Mesothelial cell of epicardium (in vitro differentiated cells): ENCODE measurements at places on chromosomes 1 and 21. TPM values are rescaled to one million over a fixed set of nuclear protein-coding genes. Genes with fewer than 3 reads are reported as not detected.

GRCh38 chr1:246687002-246687401 lies 37.2 kb upstream of the SCCPDH start:
- H3K4me1 ChIP-seq, result peaks cover 5% of the 10 kb centered on the region
- no peaks in the 10 kb centered on the region for H3K36me3 ChIP-seq
- DNase-seq, result no peak
- H3K27ac ChIP-seq, result no peak overlapping the region

DNA sequence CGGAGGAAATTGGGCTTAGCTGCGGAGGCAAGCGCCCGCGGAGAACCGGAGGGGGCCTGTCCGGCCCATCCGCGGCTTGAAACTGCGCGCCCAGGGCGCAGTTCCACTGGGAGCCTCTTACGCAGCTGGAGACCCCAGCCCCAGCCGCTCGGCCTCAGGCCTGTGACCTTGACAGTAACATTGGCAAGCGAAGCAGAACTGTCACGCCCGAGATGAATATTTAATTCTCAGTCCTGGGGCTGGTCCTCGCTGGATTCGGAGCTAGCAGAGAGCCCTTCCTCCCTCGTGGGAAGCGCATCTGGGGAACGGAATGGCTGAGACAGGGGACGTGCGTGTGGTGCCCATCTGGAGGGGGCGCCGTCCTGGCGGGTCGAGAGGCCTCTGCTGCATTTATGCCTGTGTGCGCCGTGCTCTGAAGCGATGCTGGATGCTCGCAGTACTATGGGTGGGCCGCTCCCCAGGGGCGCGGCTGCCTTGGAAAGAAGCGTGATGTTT lies 928 bp downstream of the SLC6A17 start:
- peak overlapping the region; percentile 35 for H3K4me3 ChIP-seq
- no peak overlapping the region for H3K27ac ChIP-seq
- DNase-seq, result no peak
- H3K4me1 ChIP-seq, result peaks cover 9% of the 10 kb centered on the region
- H3K27me3 ChIP-seq, result peaks cover 53% of the 10 kb centered on the region

GRCh38 chr1:29687601-29688244 lies 451.4 kb downstream of the PTPRU start:
- no peak overlapping the region for H3K27ac ChIP-seq
- DNase-seq, result peak; percentile 1
- peaks cover 54% of the 10 kb centered on the region for H3K27me3 ChIP-seq
- H3K4me3 ChIP-seq, result no peak overlapping the region
- H3K4me1 ChIP-seq, result peaks cover 17% of the 10 kb centered on the region

Gene CBS
- total RNA-seq, result 30.2 to 32.1 TPM (median 31.4 TPM) in 3 replicates

GRCh38 chr1:168271636-168272035 lies 9.0 kb upstream of the TBX19 start:
- peaks cover 21% of the 10 kb centered on the region for H3K36me3 ChIP-seq
- no peak overlapping the region for H3K27ac ChIP-seq
- no peaks in the 10 kb centered on the region for H3K27me3 ChIP-seq

- H3K27me3 ChIP-seq, result no peaks in the 10 kb centered on the region
- peak overlapping the region; percentile 94 for H3K4me3 ChIP-seq
- peaks cover 10% of the 10 kb centered on the region for H3K4me1 ChIP-seq
- H3K36me3 ChIP-seq, result no peaks in the 10 kb centered on the region
- no peak for DNase-seq
Observed at GRCh38 chr1:200619894-200620272, 668 bp downstream of the KIF14 start.

Gene KPRP
- not detected in 3 replicates for total RNA-seq

Gene SERPINC1
- total RNA-seq, result 0.22 to 0.27 TPM (median 0.23 TPM) in 3 replicates

Gene FAM76A
- total RNA-seq, result 12.0 to 12.4 TPM (median 12.4 TPM) in 3 replicates

DNA sequence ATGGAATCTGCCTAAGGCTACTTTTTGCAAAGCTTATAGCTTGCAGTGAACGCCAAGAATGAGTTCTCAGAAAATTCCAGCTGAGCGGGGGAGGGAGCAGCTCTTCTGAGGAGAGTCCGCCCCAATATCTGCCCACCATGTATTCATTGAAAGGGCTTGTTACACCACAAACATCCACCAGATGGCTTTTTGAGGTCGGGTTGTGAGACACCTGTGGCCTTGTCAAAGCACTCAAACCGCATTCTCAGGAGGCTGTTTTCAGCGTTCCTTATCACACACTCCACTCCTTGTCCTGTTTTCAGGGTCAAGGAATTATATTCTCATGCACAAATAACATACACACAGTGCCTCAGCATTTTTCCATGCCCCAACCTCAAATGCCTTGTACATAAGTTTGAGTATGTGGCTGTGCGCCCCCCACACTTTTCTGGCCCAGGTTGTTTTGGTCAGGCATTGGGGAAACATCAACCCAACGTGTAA lies 3.9 kb upstream of the C4BPB start:
- peaks cover 61% of the 10 kb centered on the region for H3K4me1 ChIP-seq
- peak; percentile 58 for DNase-seq
- no peaks in the 10 kb centered on the region for H3K27me3 ChIP-seq

Gene NCF2
- total RNA-seq, result 0.16 to 0.47 TPM in 2 of 3 replicates, not detected in the other

- H3K27me3 ChIP-seq, result no peaks in the 10 kb centered on the region
- H3K4me3 ChIP-seq, result no peak overlapping the region
- H3K4me1 ChIP-seq, result peaks cover 8% of the 10 kb centered on the region
- no peaks in the 10 kb centered on the region for H3K36me3 ChIP-seq
- DNase-seq, result no peak
Observed at GRCh38 chr1:58611861-58612385, 34.9 kb upstream of the TACSTD2 start.

Gene NBPF3
- 17.3 to 18.6 TPM (median 17.5 TPM) in 3 replicates for total RNA-seq

- no peak for DNase-seq
- no peaks in the 10 kb centered on the region for H3K4me1 ChIP-seq
- H3K36me3 ChIP-seq, result peaks cover 2% of the 10 kb centered on the region
- H3K27me3 ChIP-seq, result peaks cover 2% of the 10 kb centered on the region
- H3K4me3 ChIP-seq, result peak overlapping the region; percentile 77
Observed at GRCh38 chr21:44456915-44457736, 1.8 kb downstream of the LRRC3 start.

DNA sequence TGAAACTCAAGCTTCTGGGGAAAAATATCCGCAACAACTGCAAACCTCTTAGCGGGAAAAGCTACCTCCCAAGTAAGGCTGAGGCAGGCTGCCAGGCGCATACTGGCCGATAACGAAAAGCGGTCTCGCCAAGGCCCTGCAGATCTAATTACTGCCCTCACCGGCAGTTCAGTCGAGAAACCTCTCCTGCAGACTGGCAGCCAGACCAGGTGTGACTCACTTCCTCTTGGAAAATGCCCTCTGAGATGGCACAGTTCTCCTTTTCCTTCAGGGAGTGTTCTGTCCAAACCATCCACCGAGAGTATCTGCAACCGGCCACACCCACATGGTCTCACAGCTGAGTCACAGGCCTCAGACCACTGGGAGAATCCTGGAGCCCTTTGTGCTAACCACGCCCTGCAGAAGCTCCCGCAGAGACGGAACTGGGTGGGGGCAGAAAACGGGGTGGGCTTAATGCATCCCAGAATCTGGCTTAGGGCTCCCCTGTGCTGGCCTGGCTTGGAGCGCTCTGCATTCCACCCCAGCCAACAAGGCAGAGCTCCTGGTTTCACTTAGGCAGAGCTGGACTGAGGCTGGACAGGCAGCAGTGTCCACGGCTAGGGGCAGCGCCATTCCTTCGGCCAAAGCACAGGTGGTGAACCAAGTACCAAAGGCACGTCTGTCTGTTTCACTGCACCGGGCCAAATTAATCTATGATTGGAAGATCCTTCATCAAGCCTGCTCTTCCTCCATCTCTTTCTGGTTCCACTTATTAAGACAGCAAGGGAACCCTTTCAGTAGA lies 1.2 kb downstream of the S100A10 start:
- no peak for DNase-seq
- H3K4me1 ChIP-seq, result peaks cover 61% of the 10 kb centered on the region
- peak overlapping the region; percentile 98 for H3K27ac ChIP-seq
- H3K36me3 ChIP-seq, result no peaks in the 10 kb centered on the region
- no peaks in the 10 kb centered on the region for H3K27me3 ChIP-seq

Gene SMIM1
- 10.1 to 12.1 TPM (median 11.6 TPM) in 3 replicates for total RNA-seq

- DNase-seq, result peak; percentile 98
- no peak within 1 kb of the TSS for H3K4me3 ChIP-seq
- no peak within 1 kb of the TSS for H3K27ac ChIP-seq
- no peaks in the 10 kb centered on the region for H3K36me3 ChIP-seq
- H3K4me1 ChIP-seq, result peaks cover 49% of the 10 kb centered on the region
- no peaks in the 10 kb centered on the region for H3K27me3 ChIP-seq
Observed at GRCh38 chr1:225777583-225778336, at the start of gene SRP9. SRP9 (plus strand) TSS chr1:225777826; CDS start chr1:225777941, 115 bp downstream.

Gene KANK4
- total RNA-seq, result 34.3 to 36.5 TPM (median 35.2 TPM) in 3 replicates

- no peak overlapping the region for H3K27ac ChIP-seq
- peaks cover 12% of the 10 kb centered on the region for H3K4me1 ChIP-seq
- H3K36me3 ChIP-seq, result no peaks in the 10 kb centered on the region
- H3K27me3 ChIP-seq, result no peaks in the 10 kb centered on the region
- no peak overlapping the region for H3K4me3 ChIP-seq
- DNase-seq, result no peak
Observed at GRCh38 chr1:236122176-236122575, 20.2 kb upstream of the GPR137B start.

- H3K27ac ChIP-seq, result peak overlapping the region; percentile 89
- H3K4me1 ChIP-seq, result peaks cover 56% of the 10 kb centered on the region
- no peak for DNase-seq
- H3K36me3 ChIP-seq, result no peaks in the 10 kb centered on the region
- H3K4me3 ChIP-seq, result no peak overlapping the region
Observed at GRCh38 chr1:43069461-43070050, 102.5 kb downstream of the EBNA1BP2 start.

DNA sequence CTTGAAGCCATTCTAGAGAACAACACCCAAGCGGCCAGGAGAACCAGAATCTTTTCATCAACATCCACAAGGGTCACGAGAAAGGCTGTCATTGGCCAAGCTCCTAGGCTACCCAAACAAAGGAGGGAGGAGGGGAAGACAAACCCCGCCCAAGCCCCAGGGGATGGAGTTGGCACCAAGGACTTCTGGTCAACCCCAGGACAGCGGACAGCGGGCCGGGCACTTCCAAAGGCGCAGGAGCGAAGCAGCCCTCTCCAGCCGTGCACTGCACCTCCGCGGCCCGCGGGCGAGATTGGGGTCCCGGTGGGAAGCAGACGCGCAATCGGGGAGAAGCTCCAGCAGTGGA lies at the start of gene CLIC6:
Gene CLIC6 (plus strand): TSS at position 192 of the 346 bp plus-strand sequence. CDS start 395 bp downstream, outside the sequence.
- peaks cover 9% of the 10 kb centered on the region for H3K4me1 ChIP-seq
- H3K4me3 ChIP-seq, result peak within 1 kb of the TSS; percentile 60
- H3K27ac ChIP-seq, result no peak within 1 kb of the TSS
- DNase-seq, result no peak
- no peaks in the 10 kb centered on the region for H3K36me3 ChIP-seq
- H3K27me3 ChIP-seq, result peaks cover 90% of the 10 kb centered on the region

Gene ORC1
- 4.4 to 4.7 TPM (median 4.5 TPM) in 3 replicates for total RNA-seq

- DNase-seq, result no peak
- H3K4me1 ChIP-seq, result peaks cover 17% of the 10 kb centered on the region
- no peak overlapping the region for H3K4me3 ChIP-seq
- peaks cover 37% of the 10 kb centered on the region for H3K36me3 ChIP-seq
- no peak overlapping the region for H3K27ac ChIP-seq
- no peaks in the 10 kb centered on the region for H3K27me3 ChIP-seq
Observed at GRCh38 chr1:42745851-42746250, 5.8 kb upstream of the CLDN19 start.

DNA sequence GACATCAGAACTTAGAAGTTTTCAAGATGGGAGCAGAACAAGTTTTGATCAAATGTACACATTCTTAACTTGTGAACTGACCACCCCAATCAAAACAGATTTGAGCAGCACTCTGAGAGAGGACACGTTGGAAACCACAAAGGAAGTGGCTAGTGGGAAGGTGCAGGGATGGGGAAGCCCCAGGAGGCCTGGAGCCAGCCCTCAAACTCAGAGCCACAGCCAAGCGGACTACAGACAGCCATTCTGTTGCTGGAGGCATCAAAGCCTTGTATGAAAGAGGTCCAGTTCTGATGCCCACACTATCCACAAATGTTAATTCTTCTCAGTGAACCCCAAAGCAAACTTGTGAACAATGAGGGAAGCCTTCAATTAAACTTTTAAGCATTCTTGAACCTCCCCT lies 143.6 kb upstream of the RAB4A start:
- no peak overlapping the region for H3K27ac ChIP-seq
- H3K36me3 ChIP-seq, result no peaks in the 10 kb centered on the region
- H3K4me3 ChIP-seq, result no peak overlapping the region
- H3K4me1 ChIP-seq, result peaks cover 5% of the 10 kb centered on the region
- no peak for DNase-seq
- H3K27me3 ChIP-seq, result peaks cover 4% of the 10 kb centered on the region

DNA sequence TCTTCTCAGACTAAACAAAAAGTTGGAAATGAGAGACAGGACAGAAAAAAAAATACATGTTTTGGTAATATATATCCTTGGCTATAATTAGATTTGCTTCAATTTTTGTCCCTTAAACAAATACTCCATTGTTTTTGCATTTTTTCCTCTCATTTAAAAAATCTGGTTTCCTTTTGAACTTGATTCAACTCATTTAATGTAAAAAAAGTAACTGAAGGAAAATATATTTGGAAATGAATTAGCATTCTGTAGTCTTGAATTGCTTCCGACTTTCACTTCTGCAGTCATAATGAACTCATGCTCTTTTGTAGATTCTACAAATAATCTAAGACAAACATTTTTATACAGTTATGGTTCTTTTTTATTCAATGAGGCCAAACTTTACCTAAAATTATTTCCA lies 309.1 kb downstream of the HMCN1 start:
- H3K36me3 ChIP-seq, result peaks cover 22% of the 10 kb centered on the region
- H3K4me3 ChIP-seq, result no peak overlapping the region
- no peak overlapping the region for H3K27ac ChIP-seq

DNA sequence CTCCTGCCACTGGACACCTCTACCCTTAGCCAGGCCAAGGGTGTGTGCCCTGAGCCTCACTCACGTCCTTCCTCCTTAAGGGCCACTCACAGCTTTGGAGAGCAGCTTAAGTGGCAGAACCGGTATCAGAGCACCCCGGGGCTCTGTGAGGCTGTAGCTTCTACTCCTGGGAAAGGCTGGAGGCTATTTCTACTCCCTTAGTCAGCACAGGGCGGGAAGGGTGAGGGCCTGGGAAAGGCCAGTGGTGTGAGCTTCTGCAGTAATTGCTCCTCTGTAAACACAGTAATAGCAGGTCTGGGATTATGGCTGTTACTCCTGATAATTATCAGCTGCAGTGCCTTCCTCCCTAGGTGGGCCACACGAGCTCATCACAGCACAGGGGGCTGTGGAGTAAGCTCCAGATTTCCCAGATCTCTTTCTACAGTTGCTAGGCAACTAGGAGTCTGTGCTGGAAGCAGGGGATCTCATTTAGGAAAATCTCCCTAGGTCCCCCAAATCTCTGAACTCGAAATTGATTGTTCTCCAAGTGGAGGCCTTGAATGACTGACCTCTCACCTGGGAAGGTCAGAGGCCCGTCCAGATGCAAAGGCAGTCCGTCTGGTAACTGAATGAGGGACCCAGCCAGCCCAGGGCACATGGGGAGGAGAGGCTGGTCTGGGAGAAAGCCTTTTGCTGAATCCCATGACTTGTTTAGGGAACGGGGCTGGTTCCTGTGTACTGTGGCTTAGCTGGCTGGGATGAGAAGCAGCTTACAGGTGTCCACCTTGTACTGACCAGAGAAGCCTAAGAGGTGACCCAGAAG lies 29.3 kb downstream of the IER5 start:
- no peak for DNase-seq
- H3K4me1 ChIP-seq, result peaks cover 26% of the 10 kb centered on the region
